Stimulated activated naive CD4-positive, alpha-beta T cell treated with Interleukin-2 at 50 U/mL for 16 hours (primary cell): ENCODE measurements at places on chromosomes 1 and 21.

- no peak for DNase-seq
Observed at GRCh38 chr1:36135796-36136195, 10.8 kb upstream of the COL8A2 start.

GRCh38 chr1:215202868-215203267, 120.3 kb downstream of the KCNK2 start:
- no peak for DNase-seq

GRCh38 chr1:235649368-235650163, at the start of gene GNG4:
Gene GNG4, minus strand, starts transcription at chr1:235649784. Its CDS starts 65,946 bp downstream, at chr1:235583838.
- DNase-seq, result peak; percentile 18

DNA sequence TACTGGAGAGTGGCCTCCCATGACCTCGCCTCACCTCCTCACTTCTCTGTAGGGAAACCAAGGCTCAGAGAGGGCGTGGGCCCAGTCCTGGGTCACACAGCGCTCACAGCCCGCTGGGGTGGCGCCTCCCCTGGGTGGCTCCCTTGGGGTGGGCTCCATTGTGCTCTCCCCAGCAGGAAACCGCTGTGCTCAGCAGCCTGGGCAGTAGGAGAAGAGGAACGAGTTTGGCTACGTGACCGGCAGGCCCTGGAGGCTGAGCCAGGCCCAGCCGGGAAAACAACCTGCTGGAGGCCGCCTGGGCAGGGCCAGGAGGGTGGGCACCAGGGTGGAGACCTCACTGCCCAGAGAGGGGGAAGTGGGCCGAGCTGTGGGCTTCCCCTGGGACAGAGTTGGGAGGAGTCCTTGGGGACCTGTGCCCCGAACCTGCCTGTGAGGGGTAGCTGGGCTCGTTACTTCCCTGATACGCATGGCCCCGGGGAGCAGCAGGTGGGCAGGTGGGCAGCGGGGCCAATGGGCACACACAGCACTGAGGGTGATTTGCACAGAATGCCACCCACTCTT, 15.0 kb upstream of the FAM131C start:
- DNase-seq, result no peak

DNA sequence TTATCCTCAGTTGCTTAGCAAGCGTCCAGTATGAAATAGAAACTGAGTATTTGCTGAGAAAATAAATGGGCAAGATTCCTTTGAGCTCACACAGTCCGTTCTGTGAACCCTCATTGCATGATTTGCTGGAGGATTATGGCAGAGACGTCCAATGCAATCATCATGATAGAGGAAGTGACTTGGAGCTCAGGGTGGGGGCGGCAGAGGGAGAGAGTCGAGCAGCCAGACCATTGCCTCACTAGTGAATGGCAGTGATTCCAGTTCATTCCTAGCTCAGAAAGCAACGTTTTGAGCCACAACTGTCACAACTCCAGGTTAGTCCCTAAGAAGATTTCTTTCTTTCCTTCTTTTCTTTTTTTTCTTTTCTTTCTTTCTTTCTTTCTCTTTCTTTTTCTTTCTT, 27.5 kb upstream of the COL9A2 start:
- no peak for DNase-seq

GRCh38 chr1:218247339-218247738, 37.8 kb upstream of the RRP15 start:
- DNase-seq, result no peak

GRCh38 chr1:41902159-41902577, 16.6 kb downstream of the HIVEP3 start:
- no peak for DNase-seq

DNA sequence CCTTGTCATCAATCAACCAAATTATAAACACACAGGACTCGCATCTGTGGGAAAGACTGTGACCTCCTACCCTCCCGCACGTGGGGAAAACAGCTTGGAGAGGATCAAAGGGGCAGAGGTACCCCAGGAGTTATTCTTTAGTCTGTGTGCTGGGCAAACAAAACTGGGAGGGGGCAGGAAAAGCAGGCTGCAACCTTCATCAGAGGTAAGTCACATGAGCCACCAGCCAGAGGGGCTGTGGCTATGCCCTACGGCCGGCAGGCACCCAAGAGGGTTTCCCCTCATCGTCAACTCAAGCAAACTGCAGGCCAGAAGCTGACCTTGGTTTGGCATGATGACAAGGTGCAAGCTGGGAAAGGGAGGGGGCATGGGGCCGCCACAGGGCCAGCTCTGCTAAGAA, 12.5 kb downstream of the SMIM12 start:
- DNase-seq, result no peak

- DNase-seq, result no peak
Observed at GRCh38 chr1:111205714-111206050, 5.2 kb upstream of the DENND2D start.

GRCh38 chr1:211813590-211813989, 17.0 kb downstream of the LPGAT1 start:
- DNase-seq, result no peak

- DNase-seq, result no peak
Observed at GRCh38 chr1:28956038-28956464, 41.7 kb downstream of the EPB41 start.

- DNase-seq, result no peak
Observed at GRCh38 chr1:167728818-167729410, 7.1 kb downstream of the MPZL1 start.

DNA sequence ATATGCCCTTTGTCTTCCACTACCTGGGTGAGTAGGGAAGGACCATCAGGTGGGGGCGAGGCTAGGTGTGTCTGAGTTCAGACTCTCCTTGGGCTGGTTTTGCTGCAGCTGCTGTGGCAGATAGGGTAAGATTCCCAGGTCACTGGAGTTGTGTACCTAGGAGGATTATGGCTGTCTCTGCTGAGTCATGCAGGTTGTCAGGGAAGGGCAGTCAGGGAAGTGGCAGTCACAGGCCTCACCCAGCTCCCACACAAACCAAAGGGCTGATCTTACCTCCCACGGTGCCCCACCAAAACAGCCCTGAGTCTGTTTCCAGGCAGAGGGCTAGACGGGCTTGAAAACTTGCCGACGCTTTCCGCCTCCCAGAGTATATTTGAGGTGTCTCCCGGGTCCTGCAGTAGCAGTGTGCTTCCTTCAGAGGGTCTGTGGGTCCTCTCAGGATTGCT, 201.6 kb upstream of the PLXNA2 start:
- DNase-seq, result no peak

- DNase-seq, result no peak
Observed at GRCh38 chr21:34093083-34093482, 19.7 kb downstream of the MRPS6 start.

GRCh38 chr21:39724944-39725343, 20.0 kb upstream of the IGSF5 start:
- no peak for DNase-seq

DNA sequence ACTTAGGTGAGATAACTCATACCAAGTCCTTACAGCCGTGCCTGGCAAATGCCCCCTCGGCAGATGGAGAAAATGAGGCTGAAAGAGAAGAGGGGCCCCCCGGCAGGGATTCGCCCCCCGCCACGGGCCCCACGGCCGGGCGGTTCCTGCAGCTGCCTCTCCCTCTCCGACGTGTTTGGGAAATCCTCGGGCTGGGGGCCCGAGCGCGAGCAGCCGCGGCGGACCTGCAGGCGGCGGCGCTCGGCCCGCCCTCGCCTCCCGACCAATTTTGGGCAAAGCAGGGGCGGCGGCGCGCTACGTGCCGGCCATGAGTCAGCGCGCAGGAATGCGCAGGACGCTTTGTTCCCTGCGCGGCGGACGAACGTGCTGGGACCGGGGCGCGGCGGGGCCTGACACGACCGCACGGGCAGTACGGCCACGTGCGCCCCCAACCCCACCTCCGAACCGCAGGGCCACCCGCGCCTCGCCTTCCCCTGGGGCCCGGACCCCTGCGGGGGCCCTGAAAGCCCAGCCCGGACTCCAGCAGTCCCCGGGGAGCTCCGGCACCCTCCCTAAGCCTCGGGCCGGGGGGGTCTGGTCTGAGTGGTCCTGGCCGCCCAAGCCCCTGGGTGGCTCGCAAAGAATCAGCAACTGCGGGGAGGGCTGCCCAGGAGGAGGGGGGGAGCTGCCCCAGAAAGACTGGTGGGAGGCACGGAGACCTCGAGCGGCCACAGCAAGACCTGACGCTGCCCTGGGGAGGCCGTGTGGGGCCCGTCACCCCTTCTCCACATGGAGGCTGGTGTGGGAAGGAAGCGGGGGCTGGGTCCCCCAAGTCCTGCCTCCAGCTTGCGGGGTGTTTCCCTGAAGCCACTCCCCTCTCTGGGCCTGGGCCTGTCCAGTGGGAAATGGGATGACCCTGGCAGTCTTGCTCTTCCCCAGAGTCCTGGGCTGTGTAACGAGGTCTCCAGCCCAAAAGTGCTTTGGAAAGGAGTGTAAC, 11.9 kb upstream of the EDN2 start:
- peak; percentile 33 for DNase-seq

GRCh38 chr1:172545396-172546004, 12.6 kb downstream of the SUCO start:
- no peak for DNase-seq

GRCh38 chr1:225578251-225578977, 74.5 kb downstream of the ENAH start:
- no peak for DNase-seq

GRCh38 chr1:203274603-203275381, 30.5 kb upstream of the BTG2 start:
- no peak for DNase-seq

GRCh38 chr1:84997667-84998600, 1.0 kb upstream of the MCOLN2 start:
- DNase-seq, result no peak

GRCh38 chr21:32456497-32456918, 44.0 kb downstream of the EVA1C start:
- no peak for DNase-seq

- DNase-seq, result peak; percentile 68
Observed at GRCh38 chr21:36927719-36928117, 38.8 kb downstream of the HLCS start.

- DNase-seq, result no peak
Observed at GRCh38 chr1:26181586-26182382, 4.5 kb downstream of the CNKSR1 start.

- no peak for DNase-seq
Observed at GRCh38 chr1:175944591-175944990, 201.2 kb upstream of the TNR start.

DNA sequence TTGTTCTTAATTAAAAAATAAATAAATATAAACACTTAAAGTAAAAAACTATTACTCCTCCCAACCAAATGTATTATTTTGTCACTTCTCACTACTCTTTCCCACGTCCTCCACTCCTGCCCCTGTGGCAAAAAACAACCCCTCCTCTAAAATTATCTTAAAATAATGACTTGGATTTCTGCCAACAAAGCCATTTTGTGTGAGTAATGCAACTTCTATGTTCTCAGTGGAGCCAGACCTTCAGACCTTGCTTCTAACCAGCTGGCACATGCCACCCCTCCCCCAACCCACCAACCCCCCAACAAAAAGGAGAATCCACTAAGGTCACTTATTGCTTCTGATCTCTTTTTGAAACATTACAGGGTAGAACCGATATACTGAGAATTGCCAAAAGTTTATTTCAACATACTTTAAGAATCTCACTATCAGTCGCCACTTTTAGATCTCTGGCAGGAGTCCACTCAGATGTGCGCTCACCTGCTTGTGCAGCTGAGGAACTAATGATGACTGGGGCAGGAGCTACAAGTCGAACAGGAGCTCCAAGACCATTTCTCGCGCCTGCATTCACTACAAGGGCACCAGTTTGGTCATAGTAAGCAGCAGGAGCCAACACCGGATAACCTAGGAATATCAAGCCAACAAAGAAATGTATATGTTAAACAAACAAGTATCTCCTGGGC, 58.3 kb upstream of the SDC3 start:
- no peak for DNase-seq

DNA sequence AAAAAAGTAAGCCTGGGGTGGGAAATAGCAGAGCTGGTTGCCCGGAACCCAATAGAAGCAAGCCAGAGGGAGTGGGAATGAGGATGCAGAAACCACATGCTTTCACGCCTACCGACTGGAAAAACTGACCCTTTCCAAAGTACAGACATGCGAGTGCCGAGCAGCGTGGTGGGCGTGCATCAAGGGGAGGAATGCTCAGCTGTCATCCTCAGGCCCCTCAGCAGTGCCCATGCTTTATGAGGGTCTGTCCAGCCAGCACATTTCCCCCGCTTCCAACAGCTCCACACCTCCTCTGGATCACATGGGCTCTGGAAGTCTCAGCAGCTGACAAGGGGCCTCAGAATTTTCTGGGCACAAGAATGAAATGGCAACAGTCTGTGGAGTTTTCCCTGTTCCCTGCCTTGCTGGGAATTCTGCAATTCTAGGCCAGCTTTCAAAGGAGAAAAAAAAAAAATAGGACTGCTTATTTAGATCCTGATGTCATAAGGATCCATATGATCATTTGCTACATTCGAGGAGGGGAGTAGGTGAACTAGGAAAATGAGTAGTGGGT, 19.1 kb upstream of the IKBKE start:
- no peak for DNase-seq

GRCh38 chr1:164703960-164704411, 145.0 kb downstream of the PBX1 start:
- DNase-seq, result no peak

DNA sequence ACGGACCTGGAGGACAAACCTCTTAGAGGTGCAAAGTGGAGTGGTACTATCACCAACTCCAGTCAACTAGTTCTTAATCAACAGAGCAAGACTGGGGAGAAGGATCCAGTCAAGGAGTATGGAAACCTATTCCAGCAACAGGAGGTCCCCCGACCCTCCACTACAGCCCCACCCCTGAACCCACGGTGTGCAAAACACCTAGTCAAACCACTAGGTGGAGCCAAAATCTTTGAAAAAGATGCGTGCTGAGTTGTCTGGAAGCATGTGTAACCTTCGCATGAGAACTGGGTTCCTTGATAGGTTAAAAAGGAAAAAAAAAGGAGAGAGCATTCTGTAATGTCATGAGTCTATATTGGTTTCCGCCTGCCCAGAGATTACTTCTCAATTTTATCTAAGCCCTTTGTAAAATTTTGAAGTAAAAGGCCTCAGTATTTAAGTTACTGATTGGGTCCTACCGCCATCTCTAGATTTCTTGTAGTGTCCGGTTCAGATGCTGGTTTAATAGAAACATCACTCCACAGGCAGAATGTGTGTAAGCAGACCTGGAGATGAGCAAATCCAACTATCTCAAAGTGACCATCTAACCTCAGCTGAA, 81.9 kb upstream of the HAO2 start:
- DNase-seq, result no peak
